Stimulated activated CD4-positive, alpha-beta T cell treated with anti-CD3 and anti-CD28 coated beads, Interleukin-1b, Interleukin-23, amount 100 ng/mL, for 1 hour (primary cell): ENCODE measurements at places on chromosomes 7 and 10.

DNA sequence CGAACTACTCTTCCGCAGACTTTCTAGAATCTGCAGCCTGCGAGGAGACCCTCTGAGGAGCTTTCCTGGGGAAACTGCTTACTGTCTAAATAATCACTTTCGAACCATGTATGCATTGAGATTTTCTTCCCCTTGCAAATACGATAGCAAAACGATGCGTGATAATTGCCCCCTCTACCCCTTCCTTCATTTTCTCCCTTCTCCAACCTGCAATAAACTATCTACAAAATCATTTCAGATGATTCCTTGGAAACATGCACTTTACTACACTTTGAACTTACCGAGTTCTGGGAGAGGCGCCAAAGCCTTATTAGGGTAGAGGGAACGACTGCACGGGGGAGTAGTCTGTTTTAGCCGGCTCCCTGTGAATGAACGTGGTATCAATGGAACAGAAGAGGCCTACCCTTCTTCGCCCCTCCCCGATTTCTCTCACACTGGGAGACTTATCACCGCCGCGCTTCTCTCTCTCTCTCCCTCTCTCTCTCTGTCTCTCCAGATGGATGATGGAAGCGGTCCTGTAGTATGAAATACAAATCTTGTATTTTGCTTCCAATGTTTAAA, at the start of gene FGFBP3:
TSS of gene FGFBP3 (minus strand) at position 370 of the 561 bp plus-strand sequence. CDS start 517 bp downstream, outside the sequence.
- no peak for DNase-seq

- no peak for DNase-seq
These were observed 35.8 kb downstream of the RASGEF1A start for GRCh38 chr10:43230909-43231522.

- DNase-seq, result no peak
These were observed 757.0 kb upstream of the GALNT17 start for GRCh38 chr7:70374772-70375533.

DNA sequence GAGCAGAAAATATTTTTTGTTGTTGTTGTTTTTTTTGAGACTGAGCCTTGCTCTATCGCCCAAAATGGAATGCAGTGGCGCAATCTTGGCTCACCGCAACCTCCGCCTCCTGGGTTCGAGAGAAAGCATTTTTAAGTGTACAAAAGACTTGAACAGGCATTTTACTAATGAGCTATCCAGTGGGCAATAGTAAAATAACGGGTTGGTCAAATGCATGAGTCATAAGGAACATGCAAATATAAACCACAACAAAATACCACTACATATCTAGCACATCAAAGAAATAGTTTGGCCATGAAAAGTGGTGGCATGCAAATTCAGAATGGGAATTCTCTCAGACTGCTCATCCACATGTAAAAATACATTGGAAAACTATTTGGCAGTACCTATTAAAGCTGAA, 71.7 kb upstream of the TMEM106B start:
- DNase-seq, result no peak

GRCh38 chr10:94062611-94063010, 68.9 kb downstream of the PLCE1 start:
- no peak for DNase-seq

DNA sequence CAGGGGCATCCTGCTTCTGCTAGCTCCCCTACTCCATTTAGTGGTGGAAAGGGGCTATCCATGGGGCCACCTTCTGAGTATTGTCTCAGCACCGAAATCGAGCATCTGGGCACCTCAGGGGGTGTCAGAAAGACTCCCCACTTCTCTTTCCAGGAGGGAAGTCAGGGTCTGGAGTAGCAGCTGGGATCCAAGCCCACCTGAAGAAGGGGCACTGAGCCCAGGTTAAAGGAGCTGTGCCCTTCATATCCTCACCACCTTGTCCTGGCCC, 2.6 kb downstream of the FLNC start:
- DNase-seq, result no peak

GRCh38 chr10:64115908-64116643, 594.9 kb downstream of the REEP3 start:
- DNase-seq, result no peak

DNA sequence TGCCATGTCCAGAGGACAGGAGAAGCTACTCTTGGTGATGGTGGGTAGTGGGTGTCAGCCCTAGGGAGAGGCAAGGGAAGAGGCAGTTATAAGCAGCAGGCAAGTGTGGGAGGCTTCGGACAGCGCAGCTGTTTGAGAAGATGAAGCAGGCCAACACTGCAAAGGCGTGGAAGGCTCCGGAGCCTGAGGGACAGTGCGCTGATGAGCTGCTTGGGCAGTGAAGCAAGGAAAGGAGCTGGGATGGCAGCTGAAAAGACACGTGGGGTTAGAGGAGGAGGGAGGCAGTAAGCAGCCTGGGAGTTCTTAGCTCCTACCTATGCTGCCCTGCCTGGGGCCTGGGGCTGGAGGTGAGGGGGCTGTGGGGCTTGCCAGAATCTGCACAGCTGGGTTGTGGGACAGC, 50.1 kb upstream of the CRTAC1 start:
- no peak for DNase-seq

DNA sequence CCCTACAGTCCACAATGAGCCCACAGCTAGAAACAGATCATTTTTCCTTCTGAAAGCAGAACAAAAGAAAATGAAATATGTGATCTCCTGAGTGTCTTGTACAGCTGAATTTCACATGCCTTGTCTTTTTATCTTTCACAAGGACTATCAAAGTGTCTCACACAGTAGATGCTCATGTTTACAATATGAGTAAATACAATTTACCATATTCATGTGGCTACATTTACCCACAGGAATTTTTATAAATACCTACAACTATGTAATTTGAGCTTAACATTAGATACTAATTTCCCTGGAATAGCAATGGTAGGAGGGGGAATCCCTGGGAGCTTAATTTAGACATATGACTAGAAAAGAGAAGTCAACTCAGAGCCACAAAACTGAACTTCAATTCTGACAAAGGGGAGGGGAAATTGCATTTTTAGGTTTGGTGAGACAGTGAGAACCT, 186.2 kb downstream of the MACC1 start:
- no peak for DNase-seq

DNA sequence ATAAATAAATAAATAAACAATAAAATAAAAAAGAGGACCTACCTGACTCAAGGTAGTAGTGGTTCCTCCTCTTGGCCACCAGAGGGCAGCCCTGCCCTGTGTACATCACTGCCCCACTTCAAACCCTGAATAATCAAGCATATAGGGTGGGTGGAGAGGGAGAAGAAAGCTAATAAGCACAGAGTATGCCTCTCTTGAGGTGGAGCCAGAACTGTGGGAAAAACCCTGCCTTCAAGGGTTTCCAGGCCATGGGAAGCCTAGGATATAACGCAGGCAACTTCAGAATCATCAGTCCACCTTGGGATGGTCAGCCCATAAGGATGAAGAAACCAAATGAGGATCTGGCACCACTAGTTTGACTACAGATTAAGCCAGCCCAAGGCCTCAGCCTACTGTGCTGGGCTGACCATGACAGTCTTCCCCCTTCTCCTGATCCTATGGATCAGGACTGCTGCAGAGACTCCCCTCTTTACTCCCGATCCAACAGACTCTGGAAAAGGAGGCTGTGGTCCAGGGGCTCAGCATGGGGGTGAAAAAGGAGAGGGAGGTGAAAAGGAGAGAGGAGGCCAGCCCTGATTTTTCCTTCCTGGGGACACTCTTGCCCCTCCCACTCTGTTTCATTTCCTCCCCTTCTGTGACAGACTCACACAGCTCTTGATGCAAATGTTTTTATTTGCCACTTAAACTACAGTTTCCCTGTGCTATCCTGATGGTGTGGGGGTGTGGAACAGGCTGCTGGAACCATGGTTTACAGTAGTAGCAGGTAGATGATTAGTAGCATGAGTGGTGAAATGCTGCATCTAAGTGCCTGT, 10.1 kb downstream of the AVPI1 start:
- peak; percentile 6 for DNase-seq

- no peak for DNase-seq
These were observed 55.2 kb upstream of the PDGFA start for GRCh38 chr7:574661-575395.

DNA sequence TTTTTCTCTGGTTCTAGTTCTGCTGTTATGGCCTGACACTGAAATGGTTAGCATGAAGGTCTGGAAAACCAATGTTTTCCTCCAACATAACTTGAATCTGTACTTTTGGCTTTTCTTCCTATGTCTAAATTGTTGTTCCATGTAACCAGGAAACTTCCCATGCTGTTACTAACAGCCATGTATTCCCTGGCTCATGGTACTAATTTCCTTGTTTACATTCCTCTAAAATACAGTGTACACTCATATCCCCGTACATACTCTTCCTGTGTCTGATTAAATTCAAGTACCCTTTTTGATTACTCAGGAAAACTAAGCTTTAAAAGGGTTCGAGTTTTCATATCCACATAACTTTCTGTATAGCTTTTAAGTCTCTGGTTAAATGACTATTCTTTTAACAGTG, 12.3 kb upstream of the ACSM6 start:
- DNase-seq, result no peak

GRCh38 chr7:28389504-28390395, 22.6 kb upstream of the CREB5 start:
- no peak for DNase-seq

- DNase-seq, result no peak
These were observed 51.9 kb upstream of the GNAT3 start for GRCh38 chr7:80563561-80564327.

DNA sequence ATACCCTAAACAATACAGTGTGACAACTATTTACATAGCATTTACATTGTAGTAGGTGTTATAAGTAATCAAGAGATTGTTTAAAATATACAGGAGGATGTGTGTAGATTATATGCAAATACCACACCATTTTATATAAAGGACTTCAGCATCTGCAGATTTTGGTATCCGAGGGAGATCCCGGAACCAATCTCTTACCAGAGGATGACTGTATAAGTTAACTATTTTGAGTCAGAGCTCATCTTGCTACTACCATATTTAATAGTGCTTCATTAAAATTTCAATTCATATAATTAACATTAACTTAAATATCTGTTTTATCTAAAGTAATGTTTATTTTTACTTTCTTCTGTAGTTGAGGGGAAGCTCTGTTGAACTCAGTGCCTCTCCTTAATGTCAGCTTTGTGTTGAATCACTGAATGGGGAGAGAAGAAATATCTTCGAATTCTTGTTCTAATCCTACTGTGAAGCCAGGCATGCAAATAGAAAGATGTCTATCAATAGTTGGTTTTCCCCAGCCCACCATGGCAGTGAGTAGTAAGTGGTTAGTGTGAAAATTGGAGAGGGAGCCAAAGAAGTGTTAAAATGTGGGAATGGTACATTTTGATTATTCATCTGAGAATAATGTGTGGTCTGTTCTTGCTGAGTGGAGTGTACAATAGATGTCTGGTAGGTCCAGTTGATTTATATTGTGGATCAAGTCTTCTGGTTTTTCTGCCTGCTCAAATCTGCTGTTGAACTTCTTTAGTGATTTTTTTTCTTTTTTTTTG, 90.1 kb upstream of the CYP26C1 start:
- no peak for DNase-seq

DNA sequence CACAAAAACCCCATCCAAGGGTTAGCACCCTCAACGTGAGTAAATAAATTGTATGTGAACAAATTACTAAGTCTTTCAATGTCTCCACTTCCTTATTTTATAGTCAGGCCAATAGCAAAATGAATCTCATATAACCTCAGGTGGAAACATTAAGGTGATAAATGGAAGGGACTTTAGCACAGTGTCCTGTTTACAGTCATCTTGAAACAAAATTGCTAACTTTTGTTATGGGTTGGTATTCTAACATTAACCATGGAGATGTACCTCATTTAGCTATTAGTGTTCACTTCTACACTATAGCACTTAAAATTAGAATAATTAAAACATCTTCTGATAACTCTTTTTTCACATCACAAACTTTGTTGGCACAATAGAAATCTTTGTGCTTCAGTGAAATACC, 255.8 kb upstream of the CNTNAP2 start:
- no peak for DNase-seq

GRCh38 chr10:27710014-27710413, 35.6 kb downstream of the MKX start:
- DNase-seq, result no peak

DNA sequence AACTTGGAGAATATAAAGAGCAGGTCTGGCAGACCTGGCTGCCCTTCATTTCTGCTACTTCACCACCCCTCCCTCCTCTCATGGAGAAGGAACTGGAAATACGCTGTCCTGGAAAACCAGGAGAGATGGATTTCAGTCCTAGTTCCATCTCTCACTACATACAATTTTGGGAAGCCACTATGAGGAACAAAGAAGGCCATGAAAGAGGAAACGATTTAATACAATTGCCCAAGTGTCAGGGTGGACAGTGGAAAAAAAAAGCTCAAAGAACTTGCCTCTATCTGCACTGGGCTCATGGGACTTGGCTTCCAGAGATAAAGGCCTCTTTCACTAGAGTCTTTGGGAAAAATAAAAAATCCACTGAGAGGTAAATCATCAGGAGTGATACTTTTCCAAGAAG, 561.7 kb downstream of the KCNMA1 start:
- no peak for DNase-seq

DNA sequence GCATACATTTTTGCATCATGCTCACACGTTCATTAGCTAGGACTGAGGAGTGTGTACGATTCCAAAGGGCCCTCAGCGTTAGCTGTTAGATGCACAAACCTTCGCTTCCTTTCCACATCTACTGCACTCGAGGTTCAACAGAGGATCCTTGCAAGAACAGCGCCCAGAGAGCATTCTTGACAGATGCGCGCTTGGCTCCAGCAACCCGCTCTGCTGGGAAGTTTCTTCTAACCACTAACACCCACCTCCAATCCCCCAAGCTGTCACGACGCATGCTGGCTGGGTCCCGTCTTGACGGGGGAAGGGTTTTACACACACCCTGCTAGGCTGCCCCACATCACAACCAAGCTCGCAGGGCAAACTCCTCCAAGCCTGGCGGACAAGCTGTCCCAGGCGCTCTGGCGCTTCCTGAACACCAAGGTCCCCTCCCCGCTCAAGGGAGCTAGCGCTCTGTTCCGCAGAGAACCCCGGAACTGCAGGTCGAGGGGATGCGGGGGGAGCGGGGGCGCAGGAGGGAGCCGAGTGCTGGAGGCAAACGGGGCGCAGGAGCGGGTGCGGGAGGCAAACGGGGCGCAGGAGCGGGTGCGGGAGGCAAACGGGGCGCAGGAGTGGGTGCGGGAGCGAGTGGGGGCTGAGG, 653 bp upstream of the ADRB1 start:
- no peak for DNase-seq

DNA sequence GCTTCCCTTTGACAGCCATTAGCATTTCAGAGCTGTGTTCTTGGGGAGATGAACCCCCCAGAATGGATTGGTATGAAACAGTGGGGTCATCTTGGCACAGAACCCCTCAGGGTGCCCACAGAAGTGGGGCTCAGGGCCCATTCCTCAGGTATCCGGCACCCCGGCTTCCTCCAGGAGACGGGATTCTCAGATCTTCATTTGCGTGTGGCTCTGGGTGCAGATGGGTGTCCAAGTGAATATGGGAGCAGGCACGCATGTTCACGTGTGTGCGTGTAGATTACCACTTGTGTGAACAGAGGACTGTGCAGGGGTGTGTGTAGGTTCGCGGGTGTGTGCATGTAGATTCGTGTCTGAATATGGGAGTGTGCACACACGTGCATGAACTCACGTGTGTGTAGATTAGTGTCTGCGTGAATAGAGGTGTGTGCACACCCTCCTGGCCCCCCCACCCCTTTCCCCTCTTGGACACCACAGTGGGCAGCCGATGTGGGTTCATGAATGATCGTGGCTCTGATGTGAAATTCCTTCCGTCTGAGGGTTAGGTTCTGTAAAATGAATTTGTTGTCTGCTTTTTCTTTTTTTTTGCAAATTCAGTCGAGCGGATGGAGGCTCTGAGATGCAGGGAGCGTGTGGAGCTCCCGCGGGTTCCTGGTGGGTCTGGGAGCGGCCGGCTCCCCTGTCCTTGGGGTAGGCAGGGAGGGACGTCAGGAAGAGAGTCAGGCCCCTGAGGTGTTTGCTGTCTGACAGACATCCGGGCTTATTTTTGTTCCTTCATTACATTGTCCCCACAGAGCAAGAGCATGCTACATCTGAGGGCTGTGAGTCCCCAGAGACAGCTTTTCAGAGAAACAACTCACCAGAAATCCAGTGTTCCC, 7.4 kb downstream of the ELFN1 start:
- no peak for DNase-seq
